Stimulated activated CD4-positive, alpha-beta T cell treated with anti-CD3 and anti-CD28 coated beads, Interleukin-15, amount 100 ng/mL, for 1 hour (primary cell): ENCODE measurements at places on chromosomes 2 and 18.

- no peak for DNase-seq
Observed at GRCh38 chr2:202327858-202328257, 48.3 kb upstream of the BMPR2 start.

- no peak for DNase-seq
Observed at GRCh38 chr2:52082646-52083045, 1050.7 kb upstream of the NRXN1 start.

DNA sequence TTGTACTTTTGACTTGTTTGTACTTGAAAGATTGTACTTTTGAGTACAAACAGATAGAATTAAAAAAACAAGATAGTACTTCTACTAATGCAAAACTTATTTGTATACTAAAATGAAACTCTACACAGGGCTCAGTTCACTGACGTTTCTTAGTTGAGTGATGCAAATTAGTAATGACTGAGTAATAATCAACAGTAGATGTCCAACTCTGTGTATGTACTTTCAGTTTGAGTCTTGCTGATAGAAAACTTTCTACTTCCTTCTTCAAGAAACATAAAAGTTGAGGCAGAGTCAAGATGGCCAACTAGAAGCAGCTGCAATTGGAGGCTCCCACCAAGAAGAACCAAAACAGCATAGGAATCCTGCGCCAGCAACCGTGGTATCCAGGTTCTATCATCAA lies 585.0 kb downstream of the NR4A2 start:
- DNase-seq = no peak

- no peak for DNase-seq
Observed at GRCh38 chr2:133705287-133705686, 137.0 kb upstream of the NCKAP5 start.

GRCh38 chr18:41965634-41966255 lies 10.7 kb downstream of the PIK3C3 start:
- no peak for DNase-seq

GRCh38 chr2:101883860-101884259 lies 107.9 kb upstream of the IL1R2 start:
- no peak for DNase-seq

DNA sequence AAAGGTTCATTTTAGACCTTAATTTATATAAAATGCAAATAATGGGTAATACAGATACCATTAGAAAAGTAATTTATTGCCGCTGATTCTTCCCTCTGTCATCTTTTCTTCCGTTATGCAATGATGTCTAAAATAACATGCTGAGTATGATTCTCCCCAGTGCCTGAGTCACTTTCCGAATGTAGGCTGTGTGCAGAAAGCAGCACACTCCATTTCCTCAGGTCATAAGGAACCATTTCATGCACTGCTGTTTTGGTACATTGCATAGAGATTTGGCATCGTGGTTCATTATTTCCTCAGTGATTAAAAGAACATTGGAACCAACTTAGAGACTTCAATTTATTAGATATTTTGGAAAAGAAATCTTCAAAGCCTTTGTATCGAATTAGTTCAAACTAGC lies 173.5 kb downstream of the CDH2 start:
- no peak for DNase-seq

DNA sequence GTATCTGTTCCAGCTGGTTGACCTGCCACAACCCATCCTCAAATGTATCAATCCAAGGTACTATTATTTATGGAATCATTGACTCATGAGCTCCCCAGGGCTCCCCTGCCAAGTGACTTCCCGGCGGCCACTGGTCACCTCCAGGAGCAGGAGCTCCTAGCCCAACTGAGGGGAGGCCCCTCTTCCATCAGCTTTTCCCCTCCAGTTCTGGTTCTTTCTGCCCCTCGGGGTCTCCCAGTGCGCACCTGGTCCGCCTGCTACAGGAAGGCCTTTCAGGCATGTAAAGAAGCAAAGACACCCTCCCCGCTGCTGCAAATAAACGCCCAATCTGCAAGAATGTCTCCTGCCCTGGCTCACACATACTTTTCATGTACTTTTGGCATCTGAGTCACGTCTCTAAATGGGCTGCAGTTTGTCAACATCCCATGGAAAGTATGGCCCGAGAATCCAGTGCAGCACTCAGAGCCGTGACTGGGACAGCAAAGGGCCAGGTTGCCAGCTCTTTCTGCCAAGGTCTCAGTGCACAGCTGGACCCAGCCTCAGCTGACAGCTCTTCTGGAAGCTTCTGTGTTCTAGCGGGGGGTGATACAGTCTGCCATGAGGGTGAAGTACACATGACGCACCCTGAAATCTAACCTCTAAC lies 41.4 kb downstream of the KLHL29 start:
- DNase-seq = no peak

DNA sequence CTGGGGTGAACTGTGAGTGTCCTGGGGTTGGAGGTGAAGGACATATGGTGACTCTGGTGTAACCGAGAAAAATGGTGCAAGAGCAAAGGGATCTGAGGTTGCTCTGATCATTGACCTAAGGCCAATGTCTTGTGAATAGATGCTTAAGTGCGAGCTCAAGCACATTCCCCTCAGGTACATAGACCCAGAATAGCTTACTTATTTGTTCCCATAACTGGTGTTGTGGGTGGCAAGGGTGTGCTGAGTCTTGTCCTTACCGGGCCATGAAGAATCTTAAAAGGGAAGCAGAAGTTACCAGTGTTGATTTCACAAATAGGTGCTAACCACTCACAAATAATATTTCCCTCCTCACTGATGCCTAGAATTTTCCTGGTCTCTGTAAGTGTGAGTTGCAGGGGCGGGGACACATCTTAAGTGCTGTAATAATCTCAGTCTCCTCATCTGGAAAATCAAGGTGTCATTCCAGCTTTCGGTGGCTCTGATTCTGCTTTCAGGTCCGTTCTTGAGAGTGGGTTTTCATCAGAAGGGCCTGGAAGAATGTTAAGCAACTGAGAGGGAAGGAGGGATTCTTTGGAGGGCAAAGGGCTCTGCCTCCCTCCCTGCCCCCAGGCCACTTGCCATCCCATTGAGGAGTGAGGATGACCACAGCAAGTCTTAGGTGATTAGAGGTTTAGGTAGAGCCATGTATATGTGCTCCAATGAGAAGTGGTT lies 54.9 kb downstream of the LIPG start:
- DNase-seq = no peak

GRCh38 chr2:204333861-204334260 lies 211.4 kb upstream of the PARD3B start:
- no peak for DNase-seq

DNA sequence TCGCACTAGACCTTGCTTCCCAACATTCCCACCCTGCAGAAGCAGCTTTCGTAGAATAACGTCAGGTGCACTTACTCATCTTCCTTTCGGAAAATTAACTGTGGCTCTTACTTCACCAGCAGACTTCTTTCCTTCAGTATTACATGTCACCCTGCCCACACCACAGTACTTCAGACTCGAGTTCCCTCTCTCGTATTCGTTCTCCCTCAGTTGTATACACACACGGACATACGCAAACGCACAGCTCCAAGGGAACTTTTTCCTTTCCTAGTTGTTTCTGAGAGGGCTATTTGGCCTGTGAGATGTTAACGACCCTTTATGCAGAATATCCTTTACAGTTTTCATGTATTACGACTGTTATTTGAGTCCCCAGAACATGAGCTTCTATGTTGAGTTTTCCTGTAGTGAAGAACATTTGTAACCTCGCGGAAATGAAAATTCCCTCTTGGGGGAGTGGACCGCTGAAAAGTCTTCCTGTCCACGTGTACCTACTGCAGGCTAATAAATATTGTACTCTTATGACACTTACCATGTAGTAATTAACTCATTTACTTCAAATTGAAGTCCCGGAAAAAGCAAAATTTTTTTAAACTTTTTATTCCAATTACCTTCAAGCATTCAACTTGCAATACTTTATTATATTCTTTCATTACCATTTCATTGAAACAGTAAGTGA lies 908 bp downstream of the ERLEC1 start:
- no peak for DNase-seq

- no peak for DNase-seq
Observed at GRCh38 chr18:55375930-55376329, 212.1 kb downstream of the TCF4 start.

DNA sequence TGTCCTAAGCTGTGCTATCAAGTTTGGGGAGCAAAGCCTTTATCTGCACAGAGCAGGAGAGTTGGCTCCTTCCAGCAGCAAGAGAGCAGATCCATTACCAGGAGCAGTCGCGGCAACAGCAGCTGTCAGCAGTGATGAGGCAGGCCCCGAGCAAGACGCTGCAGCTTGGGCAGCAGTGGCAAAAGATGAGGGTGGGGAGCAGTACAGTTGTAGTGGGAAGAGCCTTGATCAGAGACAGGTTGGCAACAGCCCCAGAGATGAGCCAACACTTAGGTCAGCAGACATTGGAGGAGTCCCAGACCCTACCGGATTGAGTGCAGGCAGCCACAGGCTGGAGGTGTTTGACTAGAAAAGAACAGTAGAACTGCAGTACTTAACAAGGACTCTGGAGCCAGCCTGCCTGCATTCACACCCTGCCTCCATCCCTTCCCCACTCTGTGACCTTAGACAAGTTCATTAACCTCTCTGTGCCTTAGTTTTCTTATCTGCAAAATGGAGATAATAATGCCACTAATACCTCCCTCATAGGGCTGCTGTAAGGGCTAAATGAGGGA lies 117.1 kb upstream of the SERTAD2 start:
- DNase-seq = no peak

GRCh38 chr18:27861539-27861938 lies 315.4 kb downstream of the CDH2 start:
- DNase-seq = no peak

- no peak for DNase-seq
Observed at GRCh38 chr2:85246348-85246747, 81.4 kb downstream of the TGOLN2 start.

DNA sequence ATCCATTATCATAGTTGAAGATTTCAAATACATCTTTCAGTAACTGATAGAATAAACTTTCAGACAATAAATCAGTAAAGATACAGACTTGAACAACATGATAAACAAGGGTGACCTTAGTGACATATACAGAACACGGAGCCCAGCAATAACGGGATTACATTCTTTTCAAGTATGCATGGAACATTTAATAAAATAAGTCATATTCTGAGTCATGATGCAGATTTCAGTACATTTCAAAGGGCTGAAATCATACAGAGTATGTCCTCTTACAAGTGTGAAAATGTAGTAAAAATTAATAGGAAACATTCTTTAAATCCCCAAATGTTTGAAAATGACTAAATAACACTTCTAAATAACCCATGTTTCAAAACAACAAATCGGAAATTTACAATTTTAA lies 17.2 kb upstream of the KLHL29 start:
- DNase-seq = no peak

DNA sequence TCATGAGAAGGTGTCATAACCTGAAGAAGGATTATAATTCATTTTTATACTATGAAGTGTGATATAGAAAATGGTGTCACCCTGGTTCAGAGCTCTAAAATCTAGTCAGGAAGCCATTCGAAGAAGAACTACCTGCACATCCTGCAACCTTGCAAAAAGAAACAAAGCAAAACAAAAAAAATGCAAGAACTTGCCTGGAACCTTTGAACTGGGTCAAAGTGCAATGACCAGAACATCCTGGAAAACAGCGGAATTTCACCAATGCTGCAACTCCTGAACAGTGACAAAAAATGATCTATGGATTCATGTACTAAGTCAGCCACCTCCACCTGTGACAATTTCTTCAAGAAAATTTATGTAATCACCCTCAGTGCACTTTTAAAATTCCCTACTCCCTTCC lies 1083.3 kb upstream of the GYPC start:
- DNase-seq = no peak

GRCh38 chr18:39496986-39497385 lies 1931.4 kb upstream of the CELF4 start:
- no peak for DNase-seq

- DNase-seq = no peak
Observed at GRCh38 chr2:169525434-169525833, 15.9 kb downstream of the KLHL41 start.

GRCh38 chr2:195308163-195308562 lies 348.9 kb upstream of the SLC39A10 start:
- DNase-seq = no peak

DNA sequence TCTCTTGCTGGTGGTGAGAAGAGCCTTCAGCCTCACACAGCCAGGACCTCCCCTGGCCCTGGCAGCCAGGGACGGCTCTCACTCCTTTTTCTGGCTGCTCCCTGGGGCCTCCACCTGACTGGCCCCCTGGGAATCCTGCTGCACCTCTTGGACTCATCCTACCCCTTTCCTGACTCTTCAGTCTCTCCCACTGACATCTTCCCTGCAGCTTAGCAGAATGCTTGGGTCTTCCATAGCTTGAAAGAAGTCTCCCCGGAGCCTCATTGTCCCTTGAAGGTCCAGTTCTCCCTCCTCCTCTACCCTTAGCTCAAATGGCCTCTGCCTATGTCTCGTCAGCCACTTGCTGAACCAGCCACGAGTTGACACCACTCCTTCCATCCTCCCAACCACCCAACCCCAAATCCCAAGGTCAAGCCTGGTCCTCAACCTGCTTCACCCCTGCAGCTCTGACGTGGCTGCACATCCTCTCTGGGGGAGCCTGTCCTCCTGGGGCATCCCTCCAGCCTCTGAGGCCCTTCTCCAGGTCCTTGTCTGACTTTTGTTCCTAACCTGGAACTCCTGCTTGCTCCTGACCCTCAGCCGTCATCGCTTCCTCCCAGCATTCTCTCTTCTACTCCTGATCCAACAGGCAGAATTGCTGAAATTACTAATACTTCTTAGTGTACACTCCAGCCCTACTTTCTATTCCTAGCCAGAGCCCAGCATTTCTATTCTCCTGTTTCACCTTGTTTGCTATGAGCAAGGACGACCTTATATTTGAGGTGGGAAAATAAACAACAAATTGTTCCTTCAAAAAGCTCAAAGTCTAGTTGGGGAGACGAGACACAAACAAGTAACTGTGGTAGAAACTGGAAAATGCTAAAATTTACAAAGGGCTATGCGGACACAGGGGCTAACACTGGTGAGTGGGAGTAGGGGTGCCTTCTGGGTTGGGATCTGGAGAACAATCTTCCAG lies 68.7 kb upstream of the MGAT4A start:
- DNase-seq = no peak

GRCh38 chr2:196171946-196172345 lies 568 bp upstream of the STK17B start:
- DNase-seq = no peak

GRCh38 chr2:217980591-217980990 lies 22.2 kb downstream of the TNS1 start:
- DNase-seq = no peak
